ENCODE measurements at places on chromosomes 11 and 22.

DNA sequence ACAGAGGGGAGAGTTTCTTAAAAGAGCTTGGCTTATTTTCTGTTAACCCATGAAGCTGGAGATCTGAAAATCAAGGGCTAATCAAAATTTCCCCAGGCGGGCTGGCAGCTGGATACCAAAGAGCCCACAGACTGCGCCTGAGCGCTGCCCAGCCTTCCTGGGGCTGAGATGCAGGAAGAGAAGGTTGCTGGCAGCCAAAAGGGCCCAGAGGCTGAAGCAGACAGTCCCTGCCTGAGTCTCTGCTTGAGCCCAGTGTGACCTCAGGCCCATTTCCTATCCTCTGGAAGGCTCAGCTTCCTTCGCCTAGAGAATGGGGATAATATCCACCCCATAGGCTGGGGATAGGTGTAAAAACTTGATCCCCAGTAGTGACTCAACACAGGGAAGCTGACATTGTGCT lies 49.1 kb downstream of the ARRB1 start:
- no peak for DNase-seq

- DNase-seq, result no peak
Measured at GRCh38 chr11:115132436-115133228, 371.6 kb downstream of the CADM1 start.

DNA sequence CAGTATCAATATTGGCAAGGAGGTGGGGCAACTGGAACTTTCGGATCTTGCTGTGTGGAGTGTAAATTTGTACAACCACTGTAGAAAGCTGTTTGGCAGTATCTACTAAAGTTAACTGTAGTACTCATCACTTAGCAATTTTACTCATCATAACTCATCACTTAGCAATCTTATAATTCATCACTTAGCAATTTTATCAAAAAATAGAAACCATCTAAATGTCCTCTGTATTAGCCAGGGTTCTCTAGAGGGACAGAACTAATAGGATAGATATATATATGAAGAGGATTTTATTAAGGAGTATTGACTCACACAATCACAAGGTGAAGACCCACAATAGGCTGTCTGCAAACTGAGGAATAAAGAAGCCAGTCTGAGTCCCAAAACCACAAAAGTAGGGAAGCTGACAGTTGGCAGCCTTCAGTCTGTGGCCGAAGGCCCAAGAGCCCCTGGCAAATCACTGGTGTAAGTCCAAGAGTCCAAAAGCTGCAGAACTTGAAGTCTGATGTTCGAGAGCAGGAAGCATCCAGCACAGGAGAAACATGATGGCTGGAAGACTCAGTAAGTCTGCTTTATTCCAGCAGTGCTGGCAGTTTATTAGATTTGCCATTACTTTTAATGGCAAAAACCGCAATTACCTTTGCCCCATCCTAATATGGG lies 92.9 kb upstream of the USP47 start:
- no peak for DNase-seq

DNA sequence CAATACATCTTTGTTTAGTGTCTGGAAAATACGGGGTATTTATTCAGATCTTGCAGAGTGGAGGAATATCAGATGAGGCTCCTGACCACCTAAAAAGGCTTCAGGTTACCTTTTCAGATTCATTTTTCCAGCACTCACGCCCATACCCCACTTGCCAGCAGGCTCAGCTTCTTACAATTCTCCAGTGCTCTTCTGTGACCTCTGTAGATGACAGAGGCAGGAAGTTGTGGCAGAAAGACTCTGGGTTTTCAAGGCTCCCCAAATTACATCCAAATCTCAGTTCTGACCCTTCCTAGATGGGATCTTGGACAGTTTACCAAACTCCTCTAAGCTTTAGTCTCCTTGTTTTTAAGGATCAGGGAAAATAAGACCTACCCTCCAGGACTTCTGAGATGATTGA lies 61.1 kb downstream of the SYTL2 start:
- no peak for DNase-seq

GRCh38 chr11:73463359-73463758 lies 87.2 kb downstream of the RELT start:
- DNase-seq, result no peak

- peak; percentile 59 for DNase-seq
Measured at GRCh38 chr11:18115360-18116127, 9.7 kb upstream of the SAAL1 start.

GRCh38 chr11:93169950-93170561 lies 27.7 kb downstream of the SLC36A4 start:
- DNase-seq, result no peak

DNA sequence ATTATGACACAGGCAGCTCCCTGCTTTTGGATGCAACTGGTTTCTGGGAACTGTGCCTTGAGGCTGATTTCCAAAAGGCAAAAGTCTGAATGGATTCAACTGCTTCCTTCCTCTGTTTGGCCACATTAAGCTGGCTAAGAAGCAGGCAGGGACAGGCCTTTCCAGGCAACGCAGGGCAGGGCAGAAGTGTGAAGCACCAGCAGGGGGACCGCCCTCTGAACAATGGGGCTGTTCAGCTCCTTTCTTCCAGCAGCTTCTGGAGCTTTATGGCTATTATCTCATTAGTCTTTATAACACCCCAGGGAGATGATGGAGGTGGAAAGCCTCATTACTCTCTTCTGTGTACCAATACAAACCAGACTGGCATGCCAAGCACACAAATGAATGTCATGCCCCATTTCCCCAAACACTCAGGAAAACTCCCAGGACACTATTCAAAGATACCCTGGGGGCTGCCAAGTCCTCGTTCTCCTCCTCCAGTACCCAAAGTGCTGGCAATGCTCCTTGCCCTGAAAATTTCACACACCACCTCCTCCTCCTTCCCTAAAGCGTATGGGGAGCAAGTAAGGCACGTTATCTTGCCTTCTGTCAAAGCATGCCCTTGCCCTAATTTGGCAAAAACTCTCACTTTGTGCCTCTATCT lies 21.3 kb downstream of the MORC2 start:
- DNase-seq, result no peak

DNA sequence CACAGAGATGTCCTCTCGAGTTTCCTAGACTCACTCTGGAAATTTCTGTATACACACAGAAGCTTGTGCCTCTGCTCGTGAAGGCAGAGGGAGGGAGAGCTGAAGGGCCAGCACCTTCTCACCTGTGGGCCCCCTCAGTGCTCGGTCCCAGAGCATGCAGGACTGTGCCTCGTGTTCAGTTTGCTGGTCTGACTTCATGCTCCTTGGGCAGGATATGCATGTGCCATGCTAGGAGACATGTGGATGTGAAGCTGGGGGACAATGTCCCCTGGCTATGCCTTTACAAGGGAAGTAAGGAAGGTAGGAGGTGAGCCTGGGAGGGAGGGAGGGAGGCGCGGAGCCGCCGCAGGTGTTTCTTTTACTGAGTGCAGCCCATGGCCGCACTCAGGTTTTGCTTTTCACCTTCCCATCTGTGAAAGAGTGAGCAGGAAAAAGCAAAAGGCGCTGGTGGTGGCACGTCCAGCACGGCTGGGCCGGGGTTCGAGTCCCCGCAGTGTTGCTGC lies 22.6 kb downstream of the NEAT1 start:
- DNase-seq, result peak; percentile 7

DNA sequence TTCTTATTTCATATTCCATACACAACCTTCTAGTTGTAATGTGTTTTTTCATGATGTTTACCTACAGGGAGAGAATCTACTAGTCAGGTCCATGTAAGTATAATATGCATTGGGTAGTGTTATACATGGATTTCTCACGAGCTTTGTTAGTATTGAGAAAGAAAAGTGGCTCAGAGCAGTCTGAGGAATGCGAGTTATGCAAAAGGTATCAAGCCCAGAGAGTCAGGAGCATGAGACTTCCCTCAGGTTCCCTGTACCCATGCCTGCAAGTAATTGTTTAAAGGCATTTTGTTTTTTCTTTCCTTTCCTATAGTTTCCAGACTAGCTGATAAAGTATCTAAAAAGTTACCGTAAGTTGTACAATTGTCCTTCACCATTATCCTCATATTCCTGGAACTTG lies 66.1 kb downstream of the STK33 start:
- DNase-seq, result no peak

GRCh38 chr11:122920579-122920978 lies 38.0 kb downstream of the JHY start:
- no peak for DNase-seq

- no peak for DNase-seq
Measured at GRCh38 chr11:46493791-46494190, 100.0 kb downstream of the AMBRA1 start.

- DNase-seq, result no peak
Measured at GRCh38 chr22:31148953-31149627, 8.8 kb upstream of the PLA2G3 start.

GRCh38 chr11:95985174-95985808 lies 61.4 kb upstream of the MTMR2 start:
- no peak for DNase-seq

DNA sequence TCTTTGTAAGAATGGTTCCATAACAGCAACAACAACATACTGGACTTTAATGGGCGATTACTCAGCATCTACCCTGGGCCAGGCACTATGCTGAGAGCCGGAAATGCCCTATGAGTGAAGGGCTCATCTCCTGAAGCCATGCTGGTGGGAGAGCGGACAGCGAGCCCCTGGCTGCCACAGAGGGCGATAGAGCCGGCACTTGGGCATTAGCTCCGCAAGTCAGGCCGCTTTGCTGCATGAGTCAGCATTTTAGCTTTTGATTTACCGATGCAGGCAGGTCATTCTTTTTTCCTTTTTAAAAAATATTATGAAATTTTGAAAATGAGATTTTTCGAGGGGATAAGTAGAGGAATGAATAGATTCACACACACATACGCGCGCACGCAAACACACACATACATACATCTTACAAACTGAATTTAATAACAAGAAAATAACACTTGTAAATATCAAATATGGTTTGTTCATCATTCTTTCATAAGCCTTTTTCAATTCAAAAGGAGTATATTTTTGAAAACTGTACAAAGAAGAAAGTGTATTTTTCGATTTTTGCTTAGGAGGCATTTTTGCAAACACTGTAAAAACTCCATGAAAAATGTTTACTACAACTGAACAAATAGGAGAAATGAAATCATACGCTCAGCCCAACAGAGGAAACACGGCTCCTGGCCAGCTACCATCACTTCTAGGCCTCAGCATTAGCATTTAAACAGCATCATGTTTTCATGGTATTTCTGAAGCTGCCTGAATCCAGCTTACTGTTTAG lies 667.3 kb downstream of the OPCML start:
- no peak for DNase-seq

DNA sequence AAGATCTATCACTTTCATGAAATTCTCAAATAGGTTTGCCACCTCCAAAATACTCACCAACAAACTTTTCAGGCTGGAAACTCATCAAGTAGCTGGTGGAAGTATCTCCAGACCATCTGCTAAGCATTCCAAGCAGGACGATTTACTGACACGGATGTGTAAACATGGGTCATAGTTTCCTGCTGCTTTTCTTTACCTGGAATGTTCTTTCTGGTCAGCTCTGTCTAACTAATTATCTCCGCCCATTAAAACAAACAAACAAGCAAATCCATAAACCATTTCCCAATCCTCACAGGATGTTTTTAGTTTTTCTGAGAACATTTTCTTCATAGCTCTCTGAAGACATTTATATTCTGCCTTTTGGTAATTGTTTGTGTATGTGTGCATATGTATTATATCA lies 397.0 kb downstream of the METTL15 start:
- no peak for DNase-seq

GRCh38 chr11:17923217-17923616 lies 89.6 kb downstream of the SERGEF start:
- DNase-seq, result no peak

GRCh38 chr11:8228231-8228630 lies 35.4 kb downstream of the LMO1 start:
- no peak for DNase-seq

All from activated CD8-positive, alpha-beta memory T cell treated with anti-CD3 and anti-CD28 coated beads, Interleukin-2, amount 50 U/mL, for 4 hours (primary cell).